ENCODE measurements at places on chromosomes 6 and 20. TPM values are rescaled to one million over a fixed set of nuclear protein-coding genes. Genes with fewer than 3 reads are reported as not detected.

Gene PERP
- total RNA-seq, result 11.4 TPM

Gene CABLES2
- 9.3 TPM for total RNA-seq

DNA sequence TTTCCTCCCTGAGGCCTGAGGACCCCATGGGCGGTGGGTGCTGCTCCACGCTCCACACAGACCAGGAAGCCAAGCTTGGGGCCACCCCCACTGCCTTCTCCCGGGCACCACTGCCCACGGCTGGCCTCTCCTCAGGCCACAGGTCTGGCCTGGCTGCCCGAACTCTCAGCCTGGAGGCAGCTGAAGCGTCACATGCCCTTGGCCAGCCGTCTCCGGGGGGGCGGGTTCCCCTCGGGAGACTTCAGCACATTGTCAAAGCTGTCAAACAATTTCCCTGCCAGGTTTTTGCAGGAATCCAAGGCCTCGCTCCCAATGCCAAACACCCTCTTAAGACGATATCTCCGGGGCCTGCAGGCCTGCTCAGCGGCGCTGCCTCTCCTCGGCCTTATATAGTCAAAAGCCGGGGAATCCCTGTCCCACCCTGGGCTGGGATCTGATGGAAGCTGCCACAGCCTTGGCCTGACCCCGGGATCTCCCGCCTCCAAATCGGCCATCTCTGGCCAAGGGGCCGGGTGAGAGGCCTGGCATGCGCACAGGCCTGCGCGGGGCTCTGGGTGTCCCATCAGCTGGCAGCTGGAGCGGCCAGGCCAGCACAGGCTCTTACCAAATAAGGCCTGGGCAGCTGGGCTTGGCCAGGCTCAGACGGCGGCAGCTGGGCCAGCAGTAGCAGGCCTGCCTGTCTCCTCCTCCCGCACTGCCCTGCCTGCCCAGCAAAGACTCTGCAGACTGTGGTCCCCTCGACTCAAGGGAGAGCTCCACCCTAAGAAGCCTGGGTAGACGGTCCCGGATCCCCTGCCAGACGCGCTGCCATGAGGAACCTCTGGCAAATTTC is 49.7 kb downstream of the RBM38 start:
- no peak overlapping the region for H3K4me3 ChIP-seq
- no peak for DNase-seq
- H3K27ac ChIP-seq, result no peak overlapping the region
- no peaks in the 10 kb centered on the region for H3K4me1 ChIP-seq
- peaks cover 7% of the 10 kb centered on the region for H3K27me3 ChIP-seq

DNA sequence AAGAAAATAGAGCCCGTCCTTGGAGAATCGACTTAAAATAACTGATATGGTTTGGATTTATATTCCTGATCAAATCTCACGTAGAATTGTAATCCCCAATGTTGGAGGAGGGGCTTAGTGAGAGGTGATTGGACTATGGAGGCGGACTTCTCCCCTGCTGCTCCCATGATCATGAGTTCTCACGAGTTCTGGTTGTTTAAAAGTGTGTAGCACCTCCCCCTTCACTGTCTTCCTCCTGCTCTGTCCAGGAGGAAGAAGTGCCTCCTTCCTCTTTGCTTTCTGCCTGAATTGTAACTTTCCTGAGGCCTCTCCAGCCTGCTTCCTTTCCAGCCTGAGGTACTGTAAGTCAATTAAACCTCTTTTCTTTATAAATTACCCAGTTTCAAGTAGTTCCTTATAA is 529.2 kb downstream of the HAO1 start:
- no peaks in the 10 kb centered on the region for H3K27me3 ChIP-seq
- H3K4me1 ChIP-seq, result peaks cover 9% of the 10 kb centered on the region
- no peaks in the 10 kb centered on the region for H3K36me3 ChIP-seq
- H3K4me3 ChIP-seq, result peak overlapping the region; percentile 53
- H3K27ac ChIP-seq, result peak overlapping the region; percentile 45
- DNase-seq, result peak; percentile 3

DNA sequence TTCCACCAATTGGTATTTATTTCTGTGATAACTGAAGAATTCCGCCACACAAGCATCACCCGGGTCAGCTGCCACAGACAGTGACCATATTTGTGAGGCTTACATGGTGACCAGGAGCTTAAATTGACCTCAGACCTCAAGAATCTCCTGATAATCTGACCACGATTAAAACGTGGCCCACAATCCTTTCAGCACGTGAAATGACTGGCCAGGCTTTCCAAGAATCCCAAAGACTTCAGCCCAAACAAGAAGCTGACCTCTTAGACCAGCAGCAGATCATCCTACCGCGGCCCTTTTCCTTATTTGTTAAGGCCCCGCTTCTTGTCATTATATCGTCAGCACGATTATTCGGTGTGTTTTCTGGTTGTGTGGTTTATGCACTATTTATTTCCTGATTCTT is 45.6 kb upstream of the CD93 start:
- peaks cover 8% of the 10 kb centered on the region for H3K27me3 ChIP-seq
- no peak overlapping the region for H3K4me3 ChIP-seq

DNA sequence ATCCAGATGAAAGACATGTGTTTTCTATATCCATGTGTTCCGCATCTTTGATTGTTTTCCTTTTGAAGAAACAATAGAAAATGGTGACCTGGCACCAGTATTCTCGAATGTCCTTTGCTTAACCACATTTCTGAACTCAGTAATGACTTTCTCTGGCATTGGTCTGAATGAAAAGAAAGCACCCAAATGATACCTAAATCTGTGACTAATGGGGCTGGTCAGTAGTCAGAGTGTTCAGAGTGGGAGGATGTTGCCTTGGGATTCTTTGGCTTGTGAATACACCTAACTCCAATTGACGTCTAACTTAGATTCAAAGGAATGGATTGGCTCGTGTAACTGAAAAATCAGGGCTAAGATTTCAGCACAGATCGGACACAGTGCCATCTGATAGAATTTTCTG is 27.1 kb downstream of the PARD6B start:
- no peaks in the 10 kb centered on the region for H3K27me3 ChIP-seq
- H3K4me1 ChIP-seq, result peaks cover 2% of the 10 kb centered on the region
- no peak overlapping the region for H3K4me3 ChIP-seq
- no peak for DNase-seq
- H3K27ac ChIP-seq, result no peak overlapping the region
